ENCODE measurements at places on chromosomes 6 and 20.

GRCh38 chr6:31558631-31559500, 11.5 kb downstream of the NFKBIL1 start:
- DNase-seq, result peak; percentile 77

DNA sequence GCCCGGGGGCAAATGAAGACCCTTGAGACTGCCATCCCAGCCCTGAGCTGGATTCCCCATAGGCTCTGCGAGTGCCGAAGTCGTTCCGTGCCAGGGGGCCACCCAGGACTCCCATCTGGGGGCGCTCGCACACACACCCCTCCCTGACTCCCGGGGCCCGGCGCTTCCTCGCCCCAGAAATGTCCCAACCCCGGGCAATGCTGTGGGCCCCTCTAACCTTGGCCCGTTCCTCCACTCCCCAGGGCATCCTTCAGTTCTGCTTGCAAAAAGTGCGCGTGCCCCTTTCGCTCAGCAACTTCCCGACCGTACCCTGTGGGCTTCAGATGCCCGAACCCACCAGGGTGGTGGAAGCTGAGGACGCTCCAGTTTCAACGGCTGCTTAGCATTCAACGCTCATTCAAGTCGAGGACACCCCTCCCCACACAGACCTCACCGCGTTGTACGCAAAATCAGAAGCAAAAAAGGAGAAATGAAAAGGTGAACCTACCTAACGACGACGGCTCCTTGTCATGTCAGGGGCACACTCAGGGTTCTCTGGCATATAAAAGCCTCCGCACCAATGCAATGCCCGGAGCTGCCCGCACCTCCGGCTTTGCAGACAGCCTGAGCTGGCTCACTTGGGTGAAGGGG, 25.3 kb downstream of the RIPOR2 start:
- DNase-seq, result peak; percentile 62

- no peak for DNase-seq
Observed at GRCh38 chr20:51643390-51643789, 100.9 kb upstream of the NFATC2 start.

GRCh38 chr6:142297996-142298753, 3.6 kb upstream of the ADGRG6 start:
- DNase-seq, result no peak

DNA sequence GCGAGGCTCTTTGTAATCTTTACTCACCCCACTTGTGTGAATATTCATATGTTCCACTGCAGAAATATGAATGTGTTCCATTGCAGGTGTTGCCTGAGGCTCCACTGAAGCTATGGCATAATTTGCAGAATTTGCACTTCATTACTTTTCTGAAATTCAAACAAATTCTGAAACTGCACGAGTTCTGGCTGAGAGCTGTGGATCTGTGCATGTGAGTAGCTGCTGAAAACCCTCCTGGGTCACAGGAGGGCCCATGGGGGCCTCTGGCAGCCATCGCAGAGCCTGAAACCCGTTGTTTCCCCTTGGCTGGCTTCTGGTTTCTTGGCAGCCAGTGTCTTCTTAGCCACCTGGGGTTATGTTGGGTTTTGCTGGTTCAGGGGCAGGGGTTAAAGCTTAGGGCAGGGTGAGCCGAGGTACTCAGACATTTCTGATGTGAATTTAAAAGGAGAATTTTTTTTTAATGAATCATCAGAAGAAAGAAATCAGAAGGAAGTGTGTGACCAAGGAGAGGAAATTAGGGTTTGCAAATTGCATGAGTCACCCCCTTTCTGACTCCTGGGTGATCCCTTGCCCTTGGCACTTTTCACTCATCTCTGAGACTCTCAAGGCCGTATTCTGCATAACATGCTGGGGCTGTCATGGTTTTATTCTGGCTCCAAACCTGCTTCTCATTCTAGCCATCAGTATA, 40.6 kb downstream of the TOX2 start:
- peak; percentile 51 for DNase-seq

DNA sequence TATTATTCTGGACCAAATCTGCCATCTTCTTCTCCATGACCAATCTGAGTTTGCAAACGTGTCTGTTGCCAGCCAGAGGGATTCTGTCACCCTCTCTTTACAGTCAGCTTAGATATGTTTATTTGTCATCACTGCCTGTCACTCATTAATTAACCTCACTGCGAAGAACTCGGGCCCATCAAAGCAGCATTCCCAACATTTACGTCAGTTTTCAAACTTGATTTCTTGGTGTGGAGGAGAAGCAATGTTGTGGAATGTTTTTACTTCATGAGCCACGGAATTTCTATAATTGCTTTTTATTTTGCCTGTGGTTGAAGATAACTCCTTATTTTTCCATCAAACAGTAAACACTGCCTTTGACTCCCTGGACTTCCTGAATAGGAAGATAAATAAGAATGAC, 91.8 kb upstream of the CNKSR3 start:
- no peak for DNase-seq

DNA sequence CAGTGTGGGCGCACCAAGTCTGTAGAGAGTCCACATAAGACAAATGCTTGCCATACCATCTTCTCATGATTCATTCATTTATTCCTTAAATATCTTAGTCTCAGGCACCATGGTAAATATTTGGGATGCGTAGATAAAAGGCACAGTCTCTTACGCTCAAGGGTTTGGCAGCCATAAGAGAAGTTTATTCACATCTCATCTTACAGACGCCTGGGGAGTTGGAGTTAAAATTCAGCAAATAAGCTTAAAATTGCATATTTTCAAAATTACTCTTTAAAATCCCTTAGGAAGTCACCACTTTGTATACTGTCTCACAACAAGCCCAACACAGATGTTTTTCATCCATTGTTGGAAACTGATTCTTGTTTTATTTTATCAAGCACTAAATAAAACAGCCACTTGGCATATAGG, 363.3 kb downstream of the KIF16B start:
- DNase-seq, result no peak

DNA sequence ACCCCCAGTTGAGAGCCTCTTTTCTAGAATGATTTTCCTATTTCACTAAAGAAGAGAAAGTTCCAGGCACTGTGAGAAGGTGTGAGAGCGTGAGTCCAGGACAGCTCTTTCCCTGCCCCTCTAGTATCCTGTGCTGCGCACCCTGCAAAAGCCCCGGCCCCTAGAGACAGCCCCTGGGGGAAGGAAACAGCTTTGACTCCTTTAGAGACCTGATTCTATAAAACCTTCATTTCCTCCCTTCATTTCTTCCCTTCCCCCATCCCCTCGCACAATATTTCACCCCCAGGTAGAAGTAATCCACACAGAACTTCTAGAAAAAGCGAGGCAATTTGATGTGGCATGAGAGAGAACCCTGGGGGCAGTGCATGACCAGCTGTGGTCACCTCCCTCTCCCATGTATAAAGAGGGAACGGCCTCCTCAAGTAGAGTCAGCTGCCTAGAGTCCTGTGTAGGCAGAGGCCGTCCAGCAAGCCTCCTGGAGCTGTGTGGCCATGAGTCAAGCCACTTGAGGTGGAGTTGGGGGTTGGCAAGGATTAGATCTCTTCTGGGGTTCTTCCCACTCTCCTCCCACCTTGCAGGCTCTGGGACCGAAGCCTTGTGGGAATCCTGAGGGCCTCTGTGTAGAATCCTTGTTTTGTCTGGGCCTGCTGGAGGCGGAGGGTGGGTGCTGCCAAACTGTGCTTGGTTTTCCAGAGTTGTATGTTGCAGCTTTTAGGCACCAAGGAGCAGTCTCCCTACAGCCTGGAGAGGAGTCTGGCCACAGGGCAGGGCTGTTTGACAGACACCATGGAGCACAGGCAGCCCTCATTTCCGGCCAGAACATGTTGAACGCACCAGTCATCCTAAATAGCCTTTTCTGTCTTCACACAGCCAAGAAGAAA, 41.7 kb downstream of the CHMP4B start:
- no peak for DNase-seq

DNA sequence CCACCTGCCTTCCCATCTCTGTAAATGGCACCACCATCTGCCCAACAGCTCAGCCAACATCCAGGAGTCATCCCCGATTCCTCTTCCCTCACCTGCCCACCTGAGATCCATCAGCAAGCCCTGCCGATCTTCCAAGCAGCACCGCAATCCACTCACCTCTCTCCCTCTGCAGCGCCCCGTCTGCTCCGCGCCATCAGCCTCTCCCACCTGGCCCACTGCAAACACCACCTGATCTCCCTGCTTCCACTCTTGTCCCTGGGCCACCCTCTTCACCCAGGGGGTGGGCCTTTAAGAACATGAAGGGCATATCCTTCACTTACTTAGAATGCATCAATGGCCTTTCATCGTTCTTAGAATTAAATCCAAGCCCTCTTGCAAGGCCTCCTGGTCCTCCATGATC, 457.3 kb upstream of the SULF2 start:
- DNase-seq, result no peak

DNA sequence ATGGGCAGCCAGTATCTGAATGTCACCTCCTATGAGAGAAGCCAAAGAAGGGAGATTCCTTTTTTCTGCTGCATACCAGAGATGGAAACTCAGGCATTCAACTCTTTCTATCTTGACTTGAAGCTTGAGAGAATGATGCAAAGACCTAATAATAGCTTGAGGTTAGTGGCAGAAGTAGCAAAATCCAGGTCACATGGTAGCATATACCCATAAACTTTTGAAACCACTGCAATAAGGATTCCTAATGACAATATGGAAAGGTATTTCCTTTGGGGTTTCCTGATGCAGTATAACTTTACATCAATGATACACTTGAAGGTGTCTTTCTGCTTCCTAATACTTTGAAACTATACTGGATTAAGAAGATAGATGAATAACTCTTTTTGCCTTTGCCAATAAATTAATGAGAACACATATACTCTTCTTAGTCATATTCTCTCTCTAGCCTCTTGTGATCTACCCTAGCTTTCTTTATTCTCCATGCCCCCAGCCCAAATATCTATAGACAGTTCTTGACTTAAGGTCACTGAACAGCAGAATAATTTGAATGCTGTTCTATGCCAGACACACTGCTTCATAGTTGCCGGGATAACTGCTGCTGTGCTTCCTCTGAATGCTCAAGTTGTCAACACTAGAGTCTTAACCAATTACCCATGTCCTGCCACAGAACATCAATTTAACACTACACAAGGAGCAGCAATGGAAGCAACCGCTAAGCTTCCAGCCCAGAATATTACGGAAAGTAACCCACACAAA, 155.5 kb upstream of the SIM1 start:
- DNase-seq, result no peak

GRCh38 chr6:16336911-16337294, 98.5 kb downstream of the GMPR start:
- no peak for DNase-seq

GRCh38 chr6:33088258-33088930, 12.6 kb downstream of the HLA-DPB1 start:
- DNase-seq, result no peak

DNA sequence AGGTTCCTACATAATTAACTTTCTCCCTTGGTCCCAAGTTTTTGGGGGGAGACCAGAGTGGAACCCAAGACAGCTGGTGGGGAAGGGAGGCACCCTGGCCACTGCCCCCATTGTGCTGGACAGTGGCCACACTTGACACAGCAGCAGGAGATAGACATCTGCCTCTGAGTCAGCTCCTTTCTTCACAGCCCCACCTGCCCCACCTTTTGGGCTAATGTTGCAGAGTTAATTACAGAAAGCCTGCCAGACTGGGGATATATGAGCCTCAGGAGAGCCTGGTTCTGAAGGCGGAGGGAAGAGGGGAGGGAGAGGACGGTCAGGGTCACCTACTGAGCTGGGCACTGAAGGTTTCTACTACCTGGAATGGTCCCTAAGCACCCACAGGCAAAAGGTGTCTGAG, 50.6 kb downstream of the MAFB start:
- no peak for DNase-seq

GRCh38 chr6:111162504-111162903, 75.2 kb downstream of the SLC16A10 start:
- no peak for DNase-seq

DNA sequence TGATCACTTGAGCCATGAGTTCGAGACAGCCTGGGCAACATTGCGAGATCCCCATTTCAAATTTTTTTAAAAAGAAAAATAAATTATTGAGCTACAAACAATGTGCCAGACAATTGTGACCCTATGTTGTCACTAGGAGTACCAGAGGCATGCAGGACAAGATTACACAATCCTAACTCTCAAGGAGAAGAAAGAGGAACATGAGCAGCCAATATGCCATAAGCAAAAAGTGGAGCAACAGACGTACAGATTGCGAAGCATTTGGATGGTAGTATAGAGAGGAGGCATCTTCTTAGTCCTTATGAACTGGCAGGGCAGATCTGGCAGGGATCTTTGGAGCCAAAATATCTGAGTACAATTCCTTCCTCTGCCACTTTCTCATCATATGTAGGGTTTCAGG, 156.4 kb downstream of the OR2B2 start:
- DNase-seq, result no peak

DNA sequence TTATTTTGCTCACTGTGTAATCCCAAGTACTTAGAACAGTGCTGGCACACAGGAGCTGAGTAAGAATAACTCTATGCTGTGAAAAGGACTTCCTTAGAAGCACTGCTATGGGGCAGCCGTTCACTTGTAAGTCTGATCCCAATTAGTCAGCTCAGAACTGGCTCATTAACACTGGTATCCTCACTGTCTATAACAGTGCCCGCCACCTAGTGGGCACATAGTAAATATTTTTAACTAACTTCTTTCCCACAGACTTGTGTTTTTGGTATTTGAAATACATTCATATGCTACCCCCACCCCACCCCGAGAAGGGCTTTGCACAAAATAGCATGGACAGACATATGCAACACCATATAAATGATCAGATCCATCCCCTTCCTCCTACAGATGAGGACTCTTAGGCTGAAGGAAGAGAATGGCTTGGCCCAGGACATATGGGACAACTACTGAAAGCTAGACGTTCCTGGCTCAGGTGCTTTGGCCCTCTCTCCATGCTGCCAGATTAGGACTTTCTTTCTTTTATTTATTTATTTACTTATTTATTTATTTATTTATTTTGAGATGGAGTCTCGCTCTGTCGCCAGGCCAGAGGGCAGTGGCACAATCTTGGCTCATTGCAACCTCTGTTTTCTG, 47.1 kb downstream of the DST start:
- DNase-seq, result peak; percentile 50

GRCh38 chr6:131283466-131284175, 148.4 kb downstream of the AKAP7 start:
- DNase-seq, result no peak

GRCh38 chr6:53433261-53433950, 84.7 kb upstream of the ELOVL5 start:
- DNase-seq, result no peak

- DNase-seq, result no peak
Observed at GRCh38 chr6:89081129-89081422, 525 bp downstream of the PNRC1 start.

- DNase-seq, result no peak
Observed at GRCh38 chr6:142321451-142321850, 19.6 kb downstream of the ADGRG6 start.

DNA sequence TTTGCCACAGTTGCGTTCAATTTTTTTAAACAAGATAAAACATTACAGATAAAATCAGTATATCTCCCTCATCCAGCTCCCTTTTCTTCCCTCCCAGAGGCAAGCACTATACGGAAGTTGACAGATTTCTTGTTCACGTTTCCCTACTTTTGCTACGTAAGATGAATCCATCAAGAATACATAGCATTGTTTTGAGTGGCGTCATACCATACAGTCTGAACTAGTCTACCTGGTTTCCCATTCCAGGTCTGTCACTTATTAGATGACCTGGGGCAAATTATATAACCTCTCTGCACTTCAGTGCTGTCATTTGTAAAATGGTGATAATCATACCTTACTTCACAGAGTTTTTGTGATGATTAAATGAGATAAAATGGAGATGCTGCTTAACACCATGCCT, 184.3 kb upstream of the SOX4 start:
- no peak for DNase-seq

- DNase-seq, result no peak
Observed at GRCh38 chr20:4720977-4721349, 746 bp upstream of the PRND start.
